ENCODE measurements at places on chromosomes 5 and 9.

GRCh38 chr5:9519537-9519936 is 26.3 kb downstream of the SEMA5A start:
- DNase-seq: no peak

DNA sequence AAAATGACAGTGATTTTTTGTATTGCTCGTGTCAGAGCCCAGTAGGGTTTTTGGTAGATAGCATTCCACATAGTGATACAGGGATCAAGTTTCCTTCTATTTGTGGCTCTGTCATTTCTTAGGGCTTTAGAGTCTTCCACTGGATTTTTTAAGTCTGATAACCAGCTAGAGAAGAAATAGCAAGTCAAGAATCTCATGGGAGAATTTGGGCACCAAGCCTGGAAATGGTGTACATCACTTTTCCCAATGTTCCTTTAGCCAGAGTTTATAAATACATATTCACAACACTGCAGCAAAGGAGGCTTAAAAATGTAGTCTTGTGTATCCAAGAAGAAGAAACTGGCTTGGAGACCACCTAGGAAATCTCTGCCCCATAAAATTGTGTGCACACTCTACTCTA is 647.1 kb upstream of the KLF4 start:
- DNase-seq: no peak

DNA sequence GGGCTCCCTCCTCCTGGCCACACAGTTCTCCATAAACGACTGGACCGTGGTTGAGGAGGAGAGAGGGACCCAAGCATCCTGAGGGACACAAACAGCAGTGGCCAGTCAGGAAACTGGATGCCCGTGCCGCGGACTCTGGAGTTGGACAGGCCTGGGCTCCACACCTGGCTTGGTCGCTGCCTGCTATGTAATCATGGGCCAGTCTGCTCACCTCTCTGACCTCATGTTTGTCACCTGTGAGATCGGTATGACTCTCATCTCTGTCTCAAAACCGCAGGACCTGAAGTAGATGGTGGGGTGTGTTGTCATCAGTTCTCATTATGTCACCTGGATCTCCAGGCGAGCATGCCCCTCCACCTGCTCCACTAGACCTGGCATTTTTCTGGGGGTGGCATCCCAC is 14.5 kb downstream of the CXXC5 start:
- DNase-seq: no peak

DNA sequence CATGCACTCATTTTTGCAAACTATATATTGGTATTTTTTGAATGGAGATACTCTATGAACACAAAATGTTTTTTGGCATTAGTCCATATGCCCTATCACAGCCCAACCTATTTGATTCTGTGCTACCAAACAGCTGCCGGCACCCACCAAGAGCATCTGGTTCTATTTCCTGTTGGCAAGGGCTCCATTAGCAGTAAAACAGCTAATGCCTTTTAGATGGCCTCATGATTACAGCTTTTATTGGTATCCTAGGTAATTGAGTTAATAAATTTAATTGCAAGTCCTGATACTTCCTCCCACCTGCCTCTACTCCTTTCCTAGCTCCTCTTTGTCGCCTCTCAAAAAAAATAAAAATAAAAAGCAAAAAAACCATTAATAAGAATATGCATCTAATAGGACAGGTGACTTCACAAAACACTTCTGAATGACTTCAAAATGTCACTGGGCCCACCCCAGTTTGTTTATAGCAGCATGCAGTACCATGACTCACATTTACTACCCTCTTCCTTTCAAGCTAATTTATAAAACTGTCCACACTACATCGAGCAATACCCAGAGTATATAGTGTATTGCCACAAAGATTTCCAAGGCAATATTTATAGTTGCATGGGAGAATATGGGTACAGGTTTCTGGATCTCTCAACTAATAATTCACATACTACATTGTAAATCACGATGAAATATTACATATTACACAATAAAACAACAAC is 620.4 kb downstream of the SLCO4C1 start:
- no peak for DNase-seq

GRCh38 chr9:3441197-3441816 is 84.5 kb downstream of the RFX3 start:
- no peak for DNase-seq

DNA sequence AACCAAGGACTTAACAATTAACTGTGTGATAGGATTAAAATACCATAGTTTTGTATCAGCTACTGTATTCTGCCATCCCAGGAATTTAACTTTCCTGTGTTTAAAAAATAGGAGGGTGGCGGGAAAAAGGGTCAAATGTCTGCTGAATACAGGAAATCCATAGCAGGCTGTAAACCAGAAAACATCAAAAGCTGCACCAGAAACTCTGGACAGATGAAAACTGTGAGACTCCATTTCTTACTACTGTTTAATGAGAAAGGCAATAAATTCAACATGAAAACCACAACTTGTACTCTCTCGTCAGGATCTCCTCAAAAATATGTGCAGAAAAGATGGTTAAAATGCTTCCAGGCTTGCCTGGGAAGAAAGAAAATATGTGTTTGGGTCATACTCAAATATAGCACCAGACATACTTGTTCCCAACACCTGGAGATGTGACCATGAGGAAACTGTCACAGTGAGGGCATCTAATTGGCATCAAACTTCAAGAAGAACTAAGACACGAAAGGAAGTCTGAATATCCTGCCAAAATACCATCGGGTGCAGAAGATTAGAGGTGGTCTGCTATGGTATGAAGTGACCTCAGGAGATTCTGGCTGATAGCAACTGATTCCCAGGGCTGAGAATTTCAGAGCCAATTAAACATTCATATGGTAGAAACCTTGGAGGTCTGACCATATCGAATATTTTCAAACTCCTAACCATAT is 164.7 kb upstream of the TARS1 start:
- DNase-seq: no peak

DNA sequence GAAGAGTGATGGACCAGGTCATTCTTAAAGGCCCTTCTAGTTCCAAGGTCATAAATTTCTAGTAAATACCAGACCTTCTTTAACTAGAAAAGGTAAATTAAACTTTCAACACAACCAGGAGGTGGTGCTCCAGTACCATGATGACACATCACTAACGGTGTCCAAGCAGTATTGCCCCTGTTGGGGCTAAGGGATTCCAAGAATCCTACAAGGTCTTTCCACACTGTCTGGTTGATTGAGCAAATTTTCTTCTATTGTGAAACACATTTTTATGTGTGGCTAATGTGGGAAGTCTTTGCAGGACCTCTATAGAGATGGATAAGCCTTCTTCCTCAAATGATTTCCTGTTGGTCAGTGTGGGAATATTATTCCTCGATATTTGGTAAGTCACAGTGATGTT is 459.6 kb upstream of the PAPPA start:
- no peak for DNase-seq

GRCh38 chr9:33165263-33166151 is 1.6 kb downstream of the B4GALT1 start:
- no peak for DNase-seq

DNA sequence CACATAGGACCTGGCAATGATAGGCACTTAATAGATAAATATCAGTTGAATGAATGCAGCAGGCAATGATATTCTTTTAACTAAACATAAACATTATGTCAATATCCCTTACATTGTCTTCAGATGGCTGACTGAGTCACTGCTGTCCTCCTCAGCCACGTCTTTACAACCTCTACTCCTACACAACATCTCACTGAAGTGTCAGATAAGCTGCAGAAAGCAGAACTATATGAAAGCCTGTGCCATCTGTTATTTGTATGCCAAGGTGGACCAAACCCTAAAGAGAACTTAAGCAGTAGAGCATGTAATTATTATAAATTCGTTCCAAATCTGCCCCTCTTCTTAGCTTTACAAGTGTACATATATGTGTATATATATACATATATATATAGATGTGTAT is 271.2 kb downstream of the RASEF start:
- DNase-seq: no peak

DNA sequence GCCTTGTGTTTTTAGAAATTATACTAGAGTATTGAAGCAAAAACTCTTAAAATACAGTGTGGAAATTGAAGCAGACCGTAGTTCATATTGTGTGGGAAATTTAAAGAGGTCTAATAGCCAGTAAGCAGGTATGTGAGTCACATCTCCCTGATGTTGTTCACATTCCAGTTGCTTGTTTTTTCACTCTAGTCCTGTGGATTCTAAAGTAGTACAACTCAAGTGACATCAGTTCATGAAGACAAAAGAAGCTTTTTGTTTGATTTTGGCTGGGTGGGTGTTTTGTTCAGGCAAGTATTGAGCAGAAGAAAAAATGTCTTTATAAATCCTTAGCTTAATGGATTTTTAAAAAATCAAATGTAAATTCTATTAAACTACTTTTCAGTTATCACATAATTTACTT is 216.2 kb downstream of the MAN2A1 start:
- DNase-seq: no peak

- DNase-seq: no peak
Measured at GRCh38 chr9:95826183-95826838, 49.2 kb upstream of the ERCC6L2 start.

GRCh38 chr5:113061846-113062780 is 85.5 kb downstream of the DCP2 start:
- no peak for DNase-seq
